ENCODE measurements at places on chromosomes 11 and 22.

DNA sequence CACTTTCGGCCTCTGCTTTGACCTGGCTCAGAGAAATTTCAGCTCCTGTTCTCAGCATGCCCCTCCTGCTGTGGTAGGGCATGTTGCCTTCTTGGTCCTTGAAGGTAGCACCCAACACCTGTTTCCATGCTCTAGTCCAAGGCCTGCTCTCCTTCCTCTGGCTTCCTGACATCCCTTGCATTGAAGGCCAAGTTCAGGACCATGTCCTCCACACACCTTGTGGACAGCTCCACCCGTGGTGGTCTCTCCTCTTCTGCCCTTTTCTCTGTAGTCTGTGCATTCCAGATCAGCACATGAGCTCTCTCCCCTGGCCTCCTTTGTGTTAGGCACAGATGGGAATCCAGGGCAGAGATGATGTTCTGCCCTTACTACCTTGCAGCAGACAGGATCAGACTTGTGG, 225.3 kb downstream of the ADAMTS15 start:
- DNase-seq = no peak

DNA sequence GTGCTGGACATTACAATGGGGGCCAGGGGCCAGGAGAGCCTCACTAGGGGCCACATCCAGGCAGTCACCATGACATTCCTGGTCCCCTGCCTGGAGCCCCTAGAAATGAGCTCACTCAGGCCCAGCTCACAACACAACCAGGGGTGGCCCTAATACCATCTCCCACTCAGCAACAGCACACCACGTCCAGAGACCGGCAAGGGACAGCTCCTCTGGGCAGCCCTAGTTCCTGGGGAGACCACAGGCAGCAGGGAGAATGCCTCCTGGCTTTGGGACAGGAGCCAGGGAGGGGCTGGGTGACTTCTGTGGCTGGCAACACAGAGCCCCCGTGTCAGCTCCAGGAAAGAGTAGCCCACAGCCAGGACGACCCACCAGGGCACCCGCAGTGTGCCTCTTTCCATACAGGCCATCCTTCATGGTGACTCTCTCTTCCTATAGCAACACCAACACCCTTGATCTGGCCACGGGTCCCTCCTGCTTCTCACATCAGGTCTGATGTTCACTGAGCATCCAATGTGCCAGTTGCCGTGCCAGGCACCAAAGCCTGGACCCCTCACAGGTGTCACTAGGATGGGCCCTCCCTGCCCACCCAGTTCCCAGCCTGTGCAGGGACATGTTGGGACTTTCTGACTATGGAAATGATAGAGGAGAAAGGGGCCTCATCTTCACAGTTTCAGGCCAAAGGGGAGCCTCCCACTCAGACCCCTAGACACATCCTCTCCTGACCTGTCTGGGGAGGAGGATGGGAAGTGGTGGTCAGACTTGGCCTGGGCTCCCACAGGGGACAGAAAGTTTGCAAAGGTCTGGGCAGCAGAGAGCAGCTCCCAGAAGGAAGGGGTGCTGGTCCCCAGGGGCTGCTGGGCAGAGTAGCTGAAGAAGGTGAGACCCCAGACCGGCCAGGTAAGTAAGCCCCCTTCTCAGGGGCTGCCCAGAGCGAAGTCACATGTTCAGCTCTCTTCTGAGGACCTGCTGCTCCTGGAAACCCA, 43.2 kb downstream of the IGLL5 start:
- no peak for DNase-seq

DNA sequence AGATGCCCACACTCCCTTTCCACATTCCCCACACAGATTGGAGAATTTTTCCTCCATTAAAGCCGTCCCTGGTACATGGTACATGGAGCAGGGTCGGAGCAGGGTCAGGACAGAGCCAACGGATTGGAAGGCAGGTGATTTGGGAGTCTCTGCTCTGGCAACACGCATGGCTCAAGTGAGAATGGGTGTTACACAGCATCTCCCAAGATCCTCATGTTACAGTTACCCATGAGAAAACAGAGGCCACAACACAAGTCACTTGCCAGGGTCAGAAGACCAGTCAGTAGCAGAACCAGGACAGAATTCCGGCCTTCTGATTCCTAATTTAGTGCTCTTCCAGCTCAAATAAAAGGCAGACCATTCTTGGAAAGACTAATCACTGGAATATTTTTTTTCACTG, 7.7 kb upstream of the F2 start:
- DNase-seq = no peak

GRCh38 chr11:34423300-34423699, 15.4 kb upstream of the CAT start:
- DNase-seq = no peak

DNA sequence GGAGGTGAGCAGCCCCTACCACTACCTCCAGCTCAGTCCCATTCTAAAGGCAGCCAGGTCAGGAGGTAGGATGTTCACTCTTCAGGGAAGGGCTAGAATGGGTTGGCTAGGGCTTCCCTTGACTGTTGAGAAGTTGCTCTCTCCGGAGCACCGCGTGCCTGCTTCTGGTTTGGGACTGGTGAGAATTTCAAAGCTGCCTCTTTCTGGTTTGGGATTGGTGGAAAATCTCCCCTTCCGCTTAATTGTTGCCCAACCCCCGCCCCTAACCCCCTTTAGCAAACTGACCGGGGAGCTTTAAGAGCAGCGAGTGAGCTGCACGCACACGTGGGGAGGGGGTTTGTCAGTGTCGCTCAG, 686 bp downstream of the USP2 start:
- no peak for DNase-seq

Data from stimulated activated naive CD4-positive, alpha-beta T cell treated with Interleukin-2 at 50 U/mL for 16 hours (primary cell).